Pulmonary artery endothelial cell (primary cell): ENCODE measurements at places on chromosomes 3 and 15. TPM values are rescaled to one million over a fixed set of nuclear protein-coding genes. Genes with fewer than 3 reads are reported as not detected.

- DNase-seq = peak; percentile 81
Measured at GRCh38 chr3:117622171-117622841, 912.7 kb downstream of the TUSC7 start.

DNA sequence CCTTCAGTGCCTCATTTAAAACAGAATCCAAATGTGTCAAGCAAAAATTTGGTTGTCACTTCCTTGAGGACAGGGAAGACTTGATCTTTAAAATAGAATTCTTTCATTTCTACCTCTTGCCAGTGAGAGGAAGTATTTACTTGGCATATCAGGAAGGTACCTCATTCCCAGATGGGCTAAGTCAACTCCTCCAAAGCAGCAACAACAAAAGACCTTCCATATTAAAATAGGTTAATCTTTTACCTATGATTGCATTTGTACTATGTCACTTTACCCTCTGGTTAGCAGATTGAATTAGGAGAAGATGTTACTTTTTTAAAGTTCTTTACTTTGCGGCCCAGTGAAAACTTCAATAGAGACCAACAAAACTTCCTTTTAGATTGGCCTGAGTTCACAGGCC is 462.1 kb upstream of the ADAMTS9 start:
- DNase-seq = no peak

DNA sequence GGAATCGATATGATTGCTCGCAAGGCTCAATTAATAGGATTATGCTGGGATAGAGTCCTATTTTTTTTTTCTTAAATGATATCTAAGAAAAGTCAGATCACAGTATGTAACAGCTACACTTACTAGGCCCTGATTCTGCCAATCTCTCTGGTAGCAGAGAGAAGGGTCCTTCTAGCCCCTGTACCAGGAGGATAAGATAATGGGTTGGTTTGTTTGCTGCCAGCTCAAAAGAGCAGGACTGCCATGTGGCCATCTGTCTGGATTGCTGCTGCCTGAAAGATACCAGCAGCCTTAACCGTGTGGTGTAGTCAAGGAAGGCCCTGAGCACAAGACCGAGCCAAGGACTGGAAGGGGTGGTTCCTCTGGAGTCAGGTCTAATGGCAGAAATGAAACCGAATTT is 236.4 kb downstream of the KLF13 start:
- no peak for DNase-seq

DNA sequence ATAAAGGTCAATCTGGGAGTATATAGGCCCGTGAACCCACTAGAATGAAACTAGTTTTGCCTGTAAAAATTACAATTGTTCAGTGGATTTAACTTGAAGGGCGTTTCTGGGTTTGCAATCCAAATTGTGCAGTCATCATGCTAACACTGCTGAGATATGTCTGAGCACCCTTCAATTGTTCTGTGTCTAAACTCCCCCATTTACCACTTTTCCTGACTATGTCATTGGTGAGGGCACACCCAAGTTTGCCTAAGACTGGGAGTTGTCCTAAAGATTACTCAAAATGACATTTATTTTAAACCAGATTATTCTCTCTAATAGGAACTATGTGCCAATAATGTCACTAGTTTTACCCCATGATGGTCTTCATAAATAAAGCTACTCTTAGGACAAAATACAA is 54.6 kb downstream of the EMC4 start:
- no peak for DNase-seq

- DNase-seq = peak; percentile 1
Measured at GRCh38 chr3:52986938-52987337, 58.9 kb downstream of the SFMBT1 start.

GRCh38 chr15:90701048-90701447 is 16.1 kb upstream of the BLM start:
- DNase-seq = no peak

GRCh38 chr3:124044956-124045355 is 53.0 kb upstream of the ROPN1 start:
- no peak for DNase-seq

- DNase-seq = no peak
Measured at GRCh38 chr3:151707216-151707615, 26.5 kb upstream of the AADACL2 start.

DNA sequence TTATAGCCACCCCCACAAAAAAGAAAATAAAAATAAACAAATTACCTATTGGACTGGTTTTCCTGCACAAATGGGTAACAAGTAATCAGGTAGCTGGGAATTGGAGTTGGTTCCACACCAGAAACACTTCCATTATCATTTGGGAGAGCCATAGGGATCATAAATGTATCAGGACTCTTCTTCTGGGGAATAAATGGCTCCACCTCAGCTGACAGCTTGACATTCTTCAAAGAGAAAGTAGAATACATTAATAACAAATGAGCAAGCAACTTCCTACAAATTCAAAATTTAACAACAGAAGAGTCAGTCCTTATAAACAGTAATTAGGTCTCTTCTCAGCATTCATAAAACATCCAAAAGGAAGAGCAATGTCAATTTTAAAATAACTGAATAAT is 8.7 kb downstream of the SECISBP2L start:
- DNase-seq = no peak

- no peak for DNase-seq
Measured at GRCh38 chr15:40349163-40349562, 1.7 kb upstream of the PHGR1 start.

DNA sequence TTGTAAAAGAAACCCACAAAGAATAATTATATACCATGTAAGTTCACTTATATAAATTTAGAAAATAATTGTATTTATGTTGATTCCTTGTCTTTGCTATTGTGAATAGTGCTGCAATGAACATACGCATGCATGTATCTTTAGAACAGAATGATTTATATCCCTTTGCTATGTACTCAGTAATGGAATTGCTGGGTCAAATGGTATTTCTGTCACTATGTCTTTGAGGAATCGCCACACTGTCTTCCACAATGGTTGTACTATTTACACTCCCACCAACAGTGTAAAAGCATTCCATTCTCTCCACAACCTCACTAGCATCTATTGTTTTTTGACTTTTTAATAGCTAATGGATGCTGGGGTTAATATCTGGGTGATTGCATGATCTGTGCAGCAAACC is 149.4 kb upstream of the CNTN3 start:
- DNase-seq = no peak

- peak; percentile 77 for DNase-seq
Measured at GRCh38 chr3:107969994-107970819, 120.6 kb downstream of the CD47 start.

- DNase-seq = no peak
Measured at GRCh38 chr3:165210132-165210531, 13.9 kb upstream of the SLITRK3 start.

GRCh38 chr15:100959066-100960050 is 40.2 kb downstream of the LRRK1 start:
- DNase-seq = peak; percentile 20

- DNase-seq = no peak
Measured at GRCh38 chr3:32992310-32992686, 40.9 kb downstream of the CCR4 start.

DNA sequence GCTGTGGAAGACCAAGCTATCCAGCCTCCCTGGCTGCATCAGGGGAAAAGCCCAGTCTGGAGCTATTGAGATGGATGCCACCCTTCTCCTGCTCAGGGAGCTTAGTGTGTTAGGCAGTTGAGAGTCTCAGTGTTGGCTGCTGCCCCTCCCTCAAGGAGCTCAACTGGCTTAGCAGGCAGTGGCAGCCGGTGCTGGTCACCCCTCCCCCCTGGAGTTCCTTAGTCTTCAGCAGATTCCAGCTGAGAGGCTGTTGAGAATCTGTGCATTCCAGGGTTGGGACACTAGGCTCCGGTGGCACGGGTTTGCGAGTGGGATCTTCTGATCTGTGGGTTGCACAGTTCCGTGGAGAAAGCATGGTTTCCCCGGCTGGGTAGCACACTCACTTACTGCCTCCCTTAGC is 883.8 kb downstream of the NSUN3 start:
- DNase-seq = no peak

DNA sequence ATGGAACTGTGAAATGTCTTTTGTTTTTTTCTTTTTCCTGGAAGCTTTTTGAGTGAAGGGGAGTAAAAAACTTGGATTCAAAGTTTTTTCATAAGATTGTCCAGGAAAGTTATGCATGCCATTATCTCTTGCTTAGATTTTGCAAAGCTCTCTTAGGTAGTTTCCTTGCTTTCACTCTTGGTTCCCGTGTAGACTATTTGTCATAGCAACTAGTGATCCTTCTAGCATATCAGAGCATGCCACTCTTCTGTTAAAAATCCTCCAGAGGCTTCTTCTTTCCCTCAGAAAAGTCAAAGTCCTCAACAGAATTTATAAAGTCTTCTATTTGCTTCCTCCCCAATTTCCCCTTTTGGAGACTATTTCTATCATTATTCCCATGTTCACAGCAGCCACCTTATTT is 21.1 kb downstream of the GTF2E1 start:
- no peak for DNase-seq

DNA sequence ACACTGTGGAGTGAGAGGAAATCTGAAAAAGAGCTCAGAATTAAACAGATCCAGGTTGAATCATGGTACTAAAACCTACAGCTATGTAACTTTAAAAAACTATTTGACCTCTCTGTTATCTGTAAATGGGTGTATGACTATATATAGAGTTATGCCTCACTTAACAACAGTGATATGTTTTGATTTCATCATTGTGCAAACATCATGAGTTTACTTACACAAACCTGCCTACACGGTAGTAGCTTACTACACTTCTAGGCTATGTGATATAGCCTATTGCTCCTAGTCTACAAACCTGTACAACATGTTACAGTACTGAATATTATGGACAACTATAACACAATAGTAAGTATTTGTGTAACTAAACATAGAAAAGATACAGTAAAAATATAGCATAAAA is 191.6 kb upstream of the MEIS2 start:
- DNase-seq = no peak

- DNase-seq = no peak
Measured at GRCh38 chr15:66775127-66776105, 73.4 kb downstream of the SMAD6 start.

GRCh38 chr3:195128255-195129071 is 142.5 kb downstream of the XXYLT1 start:
- DNase-seq = no peak

DNA sequence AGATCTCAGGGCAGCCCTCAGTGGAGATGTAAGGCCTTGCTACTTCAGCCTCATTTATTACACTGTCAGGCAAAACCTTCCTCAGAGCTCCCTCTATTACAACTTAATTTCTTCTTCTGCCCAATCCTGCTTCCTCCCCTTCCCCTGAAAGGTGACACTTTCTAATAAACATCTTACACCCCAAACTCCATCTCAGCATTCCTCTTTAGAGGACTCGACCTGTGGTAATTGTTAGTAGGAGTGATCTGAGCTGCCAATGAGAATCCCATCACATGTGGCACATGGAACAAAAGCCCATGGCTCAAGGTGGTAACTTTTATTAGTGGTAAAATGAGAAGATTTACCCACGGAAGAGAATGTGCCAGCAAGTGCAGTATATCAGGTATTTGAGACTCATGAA is 29.8 kb downstream of the DTWD1 start:
- no peak for DNase-seq

DNA sequence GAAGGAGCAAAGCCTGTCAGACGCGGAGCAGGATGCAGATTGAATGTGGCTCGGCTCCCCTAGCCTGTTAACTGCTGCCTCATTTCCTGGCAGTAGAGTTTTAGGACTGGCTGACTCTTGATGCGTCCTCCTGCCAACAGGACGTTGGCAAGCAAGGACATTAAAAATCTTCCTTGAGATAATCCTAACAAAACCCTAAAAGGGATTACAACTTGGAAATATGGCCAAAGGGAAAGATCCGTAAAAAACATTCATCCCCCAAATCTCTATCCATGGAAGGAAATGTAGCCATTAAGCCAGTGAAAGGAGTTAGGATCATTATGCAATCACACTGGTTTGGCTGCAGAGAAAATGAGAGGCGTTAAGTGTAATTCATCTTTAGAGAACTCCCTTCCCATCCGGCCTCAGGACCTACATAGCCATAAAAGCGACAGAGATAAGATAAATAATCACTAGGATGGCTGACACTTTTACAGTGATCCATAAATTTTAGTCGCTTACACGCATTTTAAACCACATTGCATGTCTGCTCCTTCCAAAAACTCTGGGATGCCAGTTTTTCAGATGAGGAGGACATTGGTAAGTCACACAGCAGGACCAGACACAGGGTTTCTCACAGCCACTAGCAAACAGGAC is 44.5 kb upstream of the C3orf80 start:
- DNase-seq = peak; percentile 5

GRCh38 chr15:80061582-80061981 is 2.1 kb downstream of the ZFAND6 start:
- no peak for DNase-seq

GRCh38 chr3:27590437-27591298 is 106.5 kb upstream of the SLC4A7 start:
- DNase-seq = peak; percentile 90

GRCh38 chr15:73362900-73363299 is 5.9 kb downstream of the HCN4 start:
- no peak for DNase-seq

- DNase-seq = no peak
Measured at GRCh38 chr3:123791417-123791816, 92.7 kb downstream of the MYLK start.

- peak; percentile 41 for DNase-seq
Measured at GRCh38 chr3:173993299-173993698, 595.8 kb downstream of the NLGN1 start.

- no peak for DNase-seq
Measured at GRCh38 chr3:17307887-17308286, 423.1 kb downstream of the PLCL2 start.

GRCh38 chr3:32569540-32570420 is 878 bp downstream of the DYNC1LI1 start:
- DNase-seq = no peak

GRCh38 chr15:63461230-63461985 is 43.0 kb upstream of the USP3 start:
- no peak for DNase-seq

DNA sequence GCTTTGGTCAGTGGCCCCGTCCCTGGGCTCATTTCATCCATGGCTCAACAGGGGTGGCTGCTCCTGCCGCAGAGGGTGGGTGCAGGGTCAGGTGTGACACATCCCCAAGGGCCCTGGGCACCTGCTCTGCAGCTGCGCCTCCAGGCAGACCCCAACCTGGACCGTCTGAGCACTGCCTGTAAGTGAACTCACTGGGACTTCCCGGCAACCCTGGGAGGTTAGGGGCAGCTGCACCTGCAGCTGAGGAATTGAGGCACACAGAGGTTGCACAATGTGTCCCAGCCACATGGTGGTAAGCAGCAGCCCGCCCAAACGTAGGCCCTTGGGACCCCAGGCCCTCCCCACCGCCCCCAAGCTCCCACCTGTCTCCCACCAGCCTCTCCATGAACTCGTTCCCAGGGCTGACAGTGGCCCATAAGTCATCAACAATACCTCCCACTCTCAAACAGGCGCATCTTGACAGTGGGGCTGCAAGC is 55.1 kb downstream of the PLXNA1 start:
- no peak for DNase-seq

GRCh38 chr3:164371681-164372080 is 706.6 kb downstream of the SI start:
- no peak for DNase-seq

Gene ZNF710
- 14.5 and 16.0 TPM in 2 replicates for total RNA-seq

Gene CFAP161
- total RNA-seq = 0.26 and 0.78 TPM in 2 replicates

Gene PPP2R3A
- 7.5 TPM in 2 replicates for total RNA-seq

Gene TM6SF1
- total RNA-seq = 35.1 and 46.6 TPM in 2 replicates

Gene EIF4E3
- 2.3 and 2.4 TPM in 2 replicates for total RNA-seq

Gene DNAH12
- 0.04 and 0.07 TPM in 2 replicates for total RNA-seq

Gene TPRG1
- total RNA-seq = 0.13 TPM in 1 of 2 replicates, not detected in the other

Gene LDHAL6B
- total RNA-seq = not detected in 2 replicates

Gene PLSCR2
- total RNA-seq = not detected in 2 replicates

Gene GABRR3
- not detected in 2 replicates for total RNA-seq

Gene GOLGA8T
- 0.07 and 0.20 TPM in 2 replicates for total RNA-seq

Gene EEF1AKMT4
- 4.3 and 4.7 TPM in 2 replicates for total RNA-seq

Gene ERICH6
- not detected in 2 replicates for total RNA-seq

Gene REC114
- total RNA-seq = not detected in 2 replicates

Gene CHL1
- not detected in 2 replicates for total RNA-seq

Gene EFL1
- total RNA-seq = 30.3 and 32.5 TPM in 2 replicates
